ENCODE measurements at places on chromosomes 6 and 20.
A peak's percentile ranks its signal among the peaks of the same experiment; 100 is the strongest.

GRCh38 chr6:27565839-27566779 lies 93.2 kb upstream of the ZNF184 start:
- no peak for DNase-seq

GRCh38 chr6:64415926-64416325 lies 780.3 kb downstream of the PHF3 start:
- no peak for DNase-seq

DNA sequence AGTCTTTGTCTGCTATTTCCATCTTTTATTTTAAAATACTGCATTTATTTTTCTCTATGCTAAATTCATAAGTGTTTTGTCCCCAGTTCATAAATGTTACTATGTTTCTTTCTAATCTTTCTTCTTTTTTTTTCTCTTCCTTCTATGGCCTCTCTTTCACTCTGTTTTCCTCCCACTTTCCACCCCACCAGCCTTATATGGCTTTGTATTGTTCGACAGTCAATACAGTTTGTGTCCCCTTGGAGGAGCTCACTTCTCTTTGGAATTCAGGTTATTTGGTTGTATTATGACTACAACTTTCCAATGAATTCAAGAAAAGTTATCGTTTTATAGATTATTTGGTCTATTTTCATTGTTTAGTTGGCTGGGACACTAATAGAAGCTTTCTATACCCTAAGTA lies 393.5 kb downstream of the NKAIN2 start:
- DNase-seq = no peak

DNA sequence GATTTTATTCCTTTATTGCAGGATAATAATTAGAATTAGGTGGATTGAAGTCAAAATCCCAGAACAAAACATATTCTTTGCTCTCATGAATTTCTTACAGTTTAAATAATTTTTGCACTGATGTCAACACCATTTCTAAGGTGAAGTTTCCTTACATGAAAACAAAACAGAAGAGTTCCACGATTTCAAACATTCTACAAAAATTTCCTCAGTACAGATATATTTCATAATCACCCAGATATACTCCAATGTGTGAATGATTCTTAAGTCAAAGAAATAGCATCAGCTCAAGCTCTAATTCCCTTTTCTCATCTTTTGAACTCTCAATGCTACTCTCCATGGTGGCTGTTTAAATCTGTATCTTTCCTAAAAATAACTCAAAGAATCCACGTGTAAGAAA lies 39.5 kb upstream of the THBS2 start:
- no peak for DNase-seq

DNA sequence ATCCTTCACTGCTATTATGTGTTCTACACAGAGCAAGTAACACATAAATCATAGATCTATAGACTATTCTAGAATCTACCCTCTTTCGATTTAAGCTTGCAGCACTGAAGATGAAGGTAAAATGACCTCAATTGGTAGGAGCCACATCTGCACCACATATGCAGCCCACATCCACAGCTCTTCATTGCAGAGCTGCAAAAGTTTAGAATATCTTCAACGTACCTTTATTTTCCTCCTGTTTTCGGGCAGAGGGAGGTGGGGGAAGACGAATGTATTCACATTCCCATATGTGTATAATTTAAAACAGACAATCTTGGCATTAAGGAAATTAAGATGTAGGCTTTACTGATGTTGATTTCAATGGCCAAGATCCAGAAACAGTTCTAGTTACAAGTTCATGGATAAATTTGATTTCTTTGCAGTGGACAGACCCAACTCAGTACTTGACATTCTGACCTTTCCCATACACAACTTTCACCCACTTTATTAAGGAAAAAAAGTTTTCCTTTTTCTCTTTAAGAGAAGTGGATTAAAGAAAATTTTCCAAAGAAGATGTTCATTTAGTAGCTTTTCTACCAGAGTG lies 14.0 kb downstream of the EPB41L2 start:
- DNase-seq = no peak

DNA sequence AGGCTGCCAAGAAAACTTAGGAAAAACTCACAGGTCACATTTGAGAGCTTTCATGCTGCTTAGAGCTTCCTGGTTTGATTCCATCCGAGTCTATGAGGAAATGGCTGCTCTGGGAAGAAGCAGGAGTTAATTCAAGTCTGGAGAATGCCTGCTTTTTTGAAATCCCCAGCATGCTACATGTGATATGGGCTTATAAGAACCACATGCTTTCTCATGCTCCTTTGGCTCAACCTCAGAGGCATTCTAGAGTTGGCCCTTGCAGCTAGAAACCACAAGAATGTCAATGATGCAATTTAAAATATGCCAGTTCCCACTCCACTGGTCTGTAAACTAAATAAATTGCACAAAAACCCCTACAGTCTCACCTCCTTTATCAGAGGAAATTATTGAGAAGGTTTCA lies 142.9 kb upstream of the OLIG3 start:
- no peak for DNase-seq

GRCh38 chr20:45919542-45920399 lies 7.8 kb upstream of the PLTP start:
- no peak for DNase-seq

- DNase-seq = no peak
Observed at GRCh38 chr6:43052225-43052841, 1.3 kb downstream of the CUL7 start.

GRCh38 chr20:21179757-21180156 lies 53.9 kb downstream of the KIZ start:
- DNase-seq = no peak

- DNase-seq = no peak
Observed at GRCh38 chr6:30121446-30122366, 8.8 kb upstream of the TRIM31 start.

GRCh38 chr6:34236131-34236442 lies 586 bp upstream of the HMGA1 start:
- no peak for DNase-seq

- no peak for DNase-seq
Observed at GRCh38 chr20:45487231-45487635, 17.7 kb downstream of the WFDC2 start.

DNA sequence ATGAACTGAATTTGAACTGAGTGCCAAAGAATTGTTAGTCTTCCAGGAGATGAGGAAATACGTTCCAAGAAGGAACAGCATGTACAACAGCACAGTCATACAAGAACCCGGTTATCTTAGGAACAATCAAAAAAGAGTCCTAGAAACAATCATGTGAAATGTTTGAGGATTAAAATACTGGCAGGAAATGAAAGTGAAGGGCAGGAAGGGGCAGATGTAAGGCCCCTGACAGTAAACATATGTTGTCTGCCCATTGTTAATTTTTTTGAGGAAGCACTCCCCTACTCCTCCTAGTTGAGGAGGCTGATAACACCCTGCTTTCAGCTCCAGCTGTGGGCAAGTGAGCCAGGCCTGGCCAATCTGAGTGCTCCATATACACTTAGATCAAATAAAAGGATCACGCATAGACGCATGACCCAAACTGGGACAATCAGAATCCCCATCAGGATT lies 220.9 kb downstream of the HACE1 start:
- DNase-seq = no peak

GRCh38 chr6:147704691-147705090 lies 196.2 kb downstream of the SAMD5 start:
- peak; percentile 12 for DNase-seq

- DNase-seq = no peak
Observed at GRCh38 chr20:23666698-23667097, 22.1 kb downstream of the CST4 start.

GRCh38 chr20:32501709-32502108 lies 83.4 kb downstream of the NOL4L start:
- DNase-seq = no peak

- no peak for DNase-seq
Observed at GRCh38 chr6:19714434-19715166, 122.6 kb upstream of the ID4 start.

DNA sequence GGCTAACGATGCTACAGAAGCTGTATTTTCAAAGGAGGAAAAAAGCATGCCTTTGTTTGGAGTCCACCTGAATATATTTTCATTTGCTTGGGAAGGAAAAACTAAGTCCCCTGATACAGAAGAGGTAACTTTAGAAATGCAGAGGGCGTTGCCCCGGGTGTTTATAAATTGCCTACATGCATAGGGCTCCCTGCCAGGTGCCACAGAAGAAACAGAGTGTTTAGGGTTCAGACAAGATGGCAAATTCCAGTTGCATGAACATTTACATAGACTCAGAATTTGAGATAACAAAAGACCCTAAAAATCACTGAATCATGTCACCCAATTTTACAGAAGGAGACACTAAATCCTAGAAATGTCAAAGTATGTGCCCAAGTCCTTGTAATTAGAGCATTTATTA lies 19.9 kb downstream of the RIN2 start:
- no peak for DNase-seq

- DNase-seq = no peak
Observed at GRCh38 chr6:128487746-128488145, 32.7 kb downstream of the PTPRK start.

DNA sequence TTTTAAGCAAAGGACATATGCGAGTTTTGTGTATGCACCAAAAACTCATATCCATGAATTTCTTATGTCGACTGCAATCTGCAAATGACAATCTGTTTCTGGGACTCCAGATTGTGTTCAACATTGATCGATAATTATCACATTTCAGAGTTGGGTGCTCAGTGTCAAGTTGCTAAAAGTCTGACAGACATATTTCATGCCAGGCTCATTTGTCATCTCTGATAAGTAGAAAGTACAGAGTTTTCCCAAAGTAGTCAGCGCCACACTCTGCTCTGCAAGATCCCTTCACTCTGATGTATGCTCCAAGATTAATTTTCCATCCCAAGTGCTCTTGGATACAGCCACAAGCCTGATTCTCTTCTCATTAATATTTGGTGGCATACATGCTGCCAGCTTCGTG lies 331.1 kb downstream of the DOK5 start:
- no peak for DNase-seq

GRCh38 chr20:49624317-49624716 lies 56.4 kb upstream of the PTGIS start:
- peak; percentile 13 for DNase-seq

DNA sequence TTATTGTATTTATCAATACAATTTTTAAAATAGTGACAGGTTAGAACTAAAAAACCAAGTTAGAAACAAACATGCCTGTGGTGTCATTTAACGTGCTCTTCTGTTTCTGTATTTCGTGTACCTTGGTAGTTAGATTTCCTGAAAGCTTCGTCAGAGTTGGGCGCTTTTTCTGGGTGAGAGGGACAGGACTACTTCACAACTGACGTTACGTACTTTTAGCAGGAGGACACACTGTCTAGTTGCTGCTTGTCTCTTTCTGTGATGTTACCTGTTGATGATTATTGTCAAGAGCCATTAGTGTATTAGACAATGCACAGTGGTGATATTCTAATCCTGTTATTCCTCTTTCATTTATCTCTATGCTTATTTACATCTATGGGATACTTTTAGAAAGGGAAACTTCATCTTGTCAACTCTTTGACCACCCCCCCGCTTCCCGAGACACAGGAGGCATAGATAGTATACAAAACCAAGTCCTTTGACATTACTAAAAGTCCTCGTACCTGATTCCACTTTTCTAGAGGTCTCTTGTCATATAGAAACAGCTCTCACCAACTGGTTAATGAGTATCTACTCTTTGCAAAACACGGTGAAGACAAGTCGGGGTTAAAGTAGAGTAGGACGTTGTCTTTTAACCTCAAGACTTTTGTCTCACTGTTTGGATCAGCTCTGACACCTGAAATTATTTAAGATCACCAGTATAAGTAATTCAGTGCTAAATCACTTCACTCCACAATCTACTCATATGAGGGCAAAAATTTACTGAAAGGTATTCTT lies 96.3 kb downstream of the LYRM2 start:
- DNase-seq = no peak

GRCh38 chr6:135640449-135641111 lies 143.0 kb upstream of the AHI1 start:
- no peak for DNase-seq

- DNase-seq = no peak
Observed at GRCh38 chr6:17047889-17048288, 54.0 kb upstream of the STMND1 start.

GRCh38 chr6:5909721-5910120 lies 97.0 kb downstream of the NRN1 start:
- no peak for DNase-seq

- no peak for DNase-seq
Observed at GRCh38 chr20:51496964-51497363, 45.6 kb downstream of the NFATC2 start.

DNA sequence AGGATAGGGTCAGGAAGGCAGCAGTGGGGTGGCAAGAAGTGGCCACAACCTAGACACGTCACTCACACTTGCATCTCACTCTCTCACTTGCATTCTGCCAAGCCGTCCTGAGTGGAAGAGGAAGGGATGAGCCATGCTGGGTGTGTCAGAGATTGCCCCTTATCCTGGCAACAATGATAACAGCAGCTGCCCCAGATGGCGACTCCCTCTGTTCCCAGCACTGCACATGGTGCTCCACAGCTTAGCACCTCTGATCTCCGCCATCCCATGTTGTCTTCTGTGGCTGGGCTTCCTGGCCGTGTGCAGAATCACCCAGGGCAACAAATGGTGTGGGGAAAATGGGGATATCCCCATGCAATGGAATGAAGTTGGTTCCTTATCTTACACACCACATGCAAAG lies 11.1 kb downstream of the KCNB1 start:
- DNase-seq = peak; percentile 42

DNA sequence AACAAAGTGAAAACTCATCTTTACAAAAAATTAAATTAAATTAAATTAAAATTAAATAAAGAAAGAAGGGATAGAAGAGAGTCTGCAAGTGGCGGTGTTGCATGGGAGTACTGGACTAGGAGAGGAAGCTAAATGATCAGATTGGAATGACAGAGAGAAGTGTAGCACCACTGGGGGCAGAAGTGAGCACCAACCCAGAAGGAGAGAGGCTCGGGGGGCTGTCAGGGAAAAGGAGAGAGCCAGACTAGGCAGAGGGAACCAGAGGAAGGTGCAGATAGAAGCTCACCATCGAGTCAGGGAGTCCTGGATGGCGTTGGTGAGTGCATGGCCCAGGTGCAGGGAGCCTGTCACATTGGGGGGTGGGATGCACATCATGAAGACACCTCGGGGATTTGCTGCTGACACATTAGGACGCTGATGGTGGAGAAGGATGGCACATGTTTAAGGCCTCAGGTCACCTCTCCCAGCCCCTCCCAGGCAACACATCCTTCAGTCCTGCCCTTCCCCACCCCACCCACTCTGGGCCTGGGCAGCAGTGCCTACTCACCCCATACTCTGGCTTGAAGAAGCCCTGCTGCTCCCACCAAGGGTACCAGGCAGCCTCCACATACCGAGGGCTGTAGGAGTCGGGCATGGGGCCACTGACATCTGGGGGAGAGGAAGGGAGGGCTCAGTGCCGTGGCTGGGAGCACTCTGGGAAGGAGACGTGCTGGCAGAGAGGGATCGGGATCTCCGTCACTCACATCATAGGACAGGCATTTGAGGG lies 4.0 kb downstream of the VARS1 start:
- peak; percentile 35 for DNase-seq

GRCh38 chr20:50690650-50691572 lies at the start of gene RIPOR3:
Gene RIPOR3 (minus strand): TSS chr20:50691542. CDS start chr20:50691128, 414 bp downstream.
- DNase-seq = peak; percentile 30
